Activated B cell treated with CpG ODN at 0.5 μM for 24 hours (primary cell): ENCODE measurements at places on chromosomes 1 and 21.
A peak's percentile ranks its signal among the peaks of the same experiment; 100 is the strongest.

DNA sequence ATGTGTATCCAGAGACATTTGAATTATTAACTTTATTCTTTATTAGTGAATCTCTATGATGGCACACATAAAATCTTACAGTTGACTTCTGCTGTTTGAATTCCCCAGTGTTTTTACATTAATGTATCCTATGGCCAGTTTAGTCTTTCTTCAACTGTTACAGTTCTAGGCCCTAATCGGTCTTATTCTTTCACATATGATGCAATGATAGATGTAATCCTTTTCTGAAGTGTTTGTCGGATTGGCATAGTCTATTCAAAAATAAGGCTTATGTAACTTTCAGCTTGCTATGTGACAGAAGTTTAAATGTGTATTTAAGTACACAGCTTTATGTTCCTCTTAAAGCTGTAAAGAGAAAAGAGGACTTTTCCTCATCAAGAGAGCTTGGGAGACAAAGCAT, 26.4 kb upstream of the KIAA1614 start:
- no peak for DNase-seq

DNA sequence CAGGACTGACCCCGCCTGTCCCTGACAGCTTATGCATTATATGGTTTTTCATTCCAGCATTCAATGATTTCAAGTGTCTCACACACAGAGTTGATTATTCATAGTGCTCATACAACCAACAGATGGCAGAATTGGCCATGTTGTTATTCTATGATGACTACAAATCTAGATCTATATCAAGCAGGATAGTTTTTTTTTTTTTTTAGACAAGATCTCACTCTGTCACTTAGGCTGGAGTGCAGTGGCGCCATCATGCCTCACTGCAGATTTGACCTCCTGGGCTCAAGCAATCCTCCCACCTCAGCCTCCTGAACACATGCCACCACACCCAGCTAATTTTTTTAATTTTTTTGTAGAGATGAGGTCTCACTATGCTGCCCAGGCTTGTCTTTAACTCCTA, 40.1 kb upstream of the LRRC8D start:
- no peak for DNase-seq

GRCh38 chr1:78715181-78715661, 65.6 kb downstream of the IFI44 start:
- DNase-seq: no peak

DNA sequence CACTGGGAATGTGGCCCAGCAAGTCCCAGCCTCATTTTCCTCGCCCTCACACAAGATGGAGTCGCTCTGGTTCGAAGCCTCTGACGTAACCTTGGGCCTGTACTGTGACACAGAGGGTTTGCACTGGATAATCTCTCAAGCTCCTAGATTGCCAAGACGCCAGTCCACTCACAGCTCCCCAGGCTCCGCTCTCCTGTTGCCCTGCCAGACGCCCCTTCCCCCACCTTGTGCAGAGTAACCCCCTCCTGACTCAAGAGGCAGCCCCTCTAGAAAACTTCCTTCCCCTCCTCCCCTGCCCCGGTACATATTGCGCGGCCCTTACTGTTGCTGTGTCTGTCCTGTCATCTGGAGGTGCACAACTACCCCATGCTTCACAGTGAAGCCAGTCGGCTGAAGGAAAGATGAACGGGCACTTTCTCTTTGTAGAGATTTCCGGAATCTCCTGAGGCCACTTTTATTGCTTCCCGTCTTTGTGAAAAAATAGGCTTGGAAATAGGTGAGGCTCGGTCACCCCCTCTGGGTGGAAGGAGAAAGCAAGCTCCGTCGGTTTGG, 981 bp upstream of the KIAA1614 start:
- DNase-seq: no peak

- no peak for DNase-seq
These were observed 277.2 kb upstream of the VAMP3 start for GRCh38 chr1:7493711-7494454.

DNA sequence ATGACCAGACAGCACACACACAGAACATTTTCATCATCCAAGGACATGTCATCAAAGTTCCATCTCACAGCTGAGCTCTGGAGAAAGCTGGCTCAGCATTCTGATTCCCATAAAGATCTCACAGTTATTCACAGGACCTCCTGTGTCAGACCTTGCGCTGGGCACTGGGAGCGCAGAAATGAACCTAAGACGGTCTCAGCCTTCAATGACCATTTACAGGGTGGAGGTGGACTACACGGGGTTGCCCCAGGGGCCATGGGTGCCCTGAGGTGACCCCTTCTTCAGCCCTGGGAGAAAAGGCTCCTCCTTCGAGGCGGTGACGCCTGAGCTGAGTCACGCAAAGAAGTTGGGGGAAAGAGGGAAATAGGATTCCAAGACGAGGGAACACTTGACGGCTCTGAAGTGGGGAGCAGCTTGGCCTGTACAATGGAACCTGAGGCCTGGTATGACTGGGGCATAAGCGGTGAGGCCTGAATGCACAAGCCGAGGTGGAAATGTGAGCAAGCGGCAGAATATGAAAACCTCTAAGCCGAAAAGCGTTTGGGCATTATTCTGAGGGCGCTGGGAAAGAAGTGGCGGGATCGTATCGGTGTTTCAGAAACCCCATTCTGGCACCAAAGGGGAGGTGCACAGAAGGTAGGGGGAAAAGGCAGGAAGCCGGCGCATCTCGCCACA, 797 bp downstream of the CC2D1B start:
- no peak for DNase-seq

- DNase-seq: no peak
These were observed 26.6 kb downstream of the SMAP2 start for GRCh38 chr1:40399984-40400704.

DNA sequence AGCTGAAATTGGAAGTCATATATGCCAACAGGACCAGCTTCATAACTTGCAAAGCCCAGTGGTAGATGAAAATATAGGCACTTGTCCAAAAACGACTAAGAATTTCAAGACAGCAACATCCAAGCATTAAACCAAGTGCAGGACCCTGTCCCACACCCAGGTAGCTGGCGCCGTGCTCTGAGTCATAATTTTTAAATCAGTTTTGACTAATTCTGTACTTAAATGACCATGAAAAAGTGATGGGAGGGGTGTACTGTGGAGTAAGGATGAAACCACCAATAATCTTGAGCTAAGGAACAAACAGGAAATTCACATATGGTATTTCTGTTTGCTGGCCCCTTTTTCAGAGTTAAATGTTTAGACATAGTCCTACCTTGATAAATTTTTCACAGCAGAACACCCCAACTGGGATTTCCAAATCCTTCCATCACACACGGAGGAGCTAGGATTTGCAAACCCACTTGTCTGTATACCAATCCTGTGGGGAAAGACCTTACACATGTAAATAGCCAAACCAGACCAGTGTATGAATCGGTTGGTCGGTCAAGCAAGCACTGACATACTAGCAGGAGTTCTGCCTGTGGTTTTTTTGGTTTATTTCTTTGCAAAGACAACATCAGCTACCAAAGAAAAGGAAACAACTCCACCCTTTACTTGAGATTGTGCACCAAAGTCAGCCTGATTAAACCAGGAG, 235.7 kb upstream of the RAB4A start:
- DNase-seq: no peak

- DNase-seq: no peak
These were observed 9.6 kb downstream of the DIP2A start for GRCh38 chr21:46468108-46468774.

GRCh38 chr21:18831942-18832676, 428.5 kb upstream of the TMPRSS15 start:
- DNase-seq: no peak

DNA sequence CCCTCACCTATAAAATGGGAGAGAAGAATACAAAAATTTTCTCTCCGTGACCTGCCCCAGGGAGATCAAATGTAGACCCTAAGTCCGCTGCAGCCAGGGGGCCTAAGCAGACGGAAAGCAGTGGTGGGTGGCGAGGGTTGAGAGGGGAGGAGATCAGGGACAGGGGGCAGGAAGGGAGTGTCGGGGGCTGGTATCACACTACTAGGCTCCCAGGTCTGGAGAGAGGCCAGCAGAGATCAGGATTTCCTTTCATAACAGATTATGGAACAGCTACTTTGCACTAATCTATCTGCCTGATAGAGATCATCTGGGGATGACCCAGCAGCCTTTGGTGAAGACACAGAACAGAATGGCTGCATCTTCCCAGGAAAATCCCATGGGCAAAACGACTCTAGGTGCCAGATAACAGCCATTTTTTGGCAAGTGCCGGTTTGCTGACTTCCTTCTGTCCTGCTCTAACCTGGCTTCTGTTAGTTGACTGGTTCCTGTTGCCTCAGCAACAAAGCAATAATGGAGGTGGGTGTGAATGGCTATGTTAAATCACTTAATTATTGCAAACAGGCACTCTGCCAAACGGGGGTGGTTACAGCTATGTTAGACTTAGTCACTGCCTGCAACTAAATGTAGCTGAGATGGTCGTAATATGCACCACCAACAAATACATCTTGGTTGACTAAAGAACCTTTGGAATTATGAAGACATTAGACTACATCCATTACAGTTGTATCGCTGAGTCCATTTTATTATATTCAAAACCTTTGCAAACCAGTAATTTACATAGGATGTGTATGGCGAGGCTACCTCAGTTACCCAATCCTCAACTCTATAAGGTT, 30.0 kb upstream of the EPS8L3 start:
- no peak for DNase-seq

DNA sequence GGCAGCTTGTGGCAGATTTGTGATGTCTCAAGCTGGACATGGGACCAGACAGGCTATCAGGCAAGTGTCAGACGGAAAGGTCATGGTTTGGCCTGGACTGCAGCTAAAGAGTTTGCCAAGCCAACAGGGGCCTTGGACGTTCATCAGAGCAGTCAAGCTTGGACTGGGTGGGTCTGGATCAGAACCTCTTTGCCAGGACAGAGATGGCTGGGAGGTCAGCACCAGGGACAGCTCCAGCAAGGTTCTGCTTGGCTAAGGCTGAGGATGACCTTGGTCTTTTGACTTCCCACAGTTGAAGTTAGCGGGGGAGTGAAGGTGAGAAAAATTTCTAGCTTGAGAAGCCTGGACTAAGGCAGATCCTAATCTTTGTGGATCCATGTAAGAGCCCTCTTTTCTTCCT, 68.1 kb downstream of the GRIK3 start:
- no peak for DNase-seq

DNA sequence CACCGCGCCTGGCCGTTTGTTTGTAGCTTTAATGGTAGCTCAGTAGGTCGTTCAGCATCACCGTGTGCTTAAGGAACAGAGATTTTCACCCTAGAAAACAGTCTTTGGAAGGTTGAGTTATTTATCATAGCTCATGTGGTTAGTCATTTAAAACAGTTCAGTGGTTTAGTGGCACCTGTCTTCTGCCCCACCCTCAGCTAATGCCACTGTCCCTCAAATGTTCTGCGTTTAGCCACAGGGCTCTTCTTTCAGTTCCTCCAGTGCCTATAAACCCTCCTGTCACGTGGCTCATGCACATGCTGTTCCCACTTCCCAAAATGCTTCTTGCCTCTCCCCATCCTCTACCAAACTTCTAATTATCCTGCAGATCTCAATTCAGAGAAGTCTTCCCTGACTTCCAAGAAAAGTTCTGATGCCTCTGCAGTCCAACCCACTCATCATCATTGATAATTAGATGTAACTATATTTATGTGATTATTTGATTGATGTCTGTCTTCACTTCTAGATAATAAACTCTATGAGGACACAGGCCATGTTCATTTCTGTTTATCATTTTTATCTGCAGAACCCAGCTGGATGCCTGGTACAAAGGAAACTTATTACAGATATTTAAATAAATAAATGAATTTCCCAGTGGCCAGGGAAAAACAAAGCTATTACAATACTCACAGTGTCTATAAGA, 14.4 kb upstream of the DIPK1A start:
- DNase-seq: peak; percentile 48
